ENCODE measurements at places on chromosomes 2 and 18. TPM values are rescaled to one million over a fixed set of nuclear protein-coding genes. Genes with fewer than 3 reads are reported as not detected.
A peak's percentile ranks its signal among the peaks of the same experiment; 100 is the strongest.

DNA sequence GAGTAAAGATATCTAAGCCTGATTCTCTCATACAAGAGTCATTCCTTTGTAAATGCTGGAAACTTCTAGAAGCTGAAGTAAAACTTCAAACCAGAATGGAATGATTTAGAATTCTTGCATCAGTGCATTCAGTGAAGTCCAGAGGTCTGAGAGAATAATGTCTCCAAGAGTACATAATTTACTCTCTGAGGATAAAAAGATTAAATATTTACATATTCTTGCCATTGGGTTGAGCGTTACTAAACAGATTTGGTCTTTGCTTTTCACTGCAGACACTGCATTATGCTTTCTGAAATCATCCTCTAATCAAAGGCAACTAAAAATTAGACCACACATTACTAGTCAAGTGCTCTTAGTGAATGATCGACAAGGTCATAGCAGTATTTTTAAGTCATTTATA lies 26.5 kb upstream of the KANSL1L start:
- no peak overlapping the region for H3K4me3 ChIP-seq
- no peak overlapping the region for H3K27ac ChIP-seq
- no peaks in the 10 kb centered on the region for H3K4me1 ChIP-seq
- no peaks in the 10 kb centered on the region for H3K36me3 ChIP-seq
- no peak for DNase-seq

- H3K4me1 ChIP-seq, result 0 out of 2 replicates have a peak, but pooled peaks cover 6% of the 10 kb centered on the region
- DNase-seq, result no peak
- peaks cover 45% of the 10 kb centered on the region for H3K27me3 ChIP-seq
- H3K4me3 ChIP-seq, result no peak overlapping the region
- no peaks in the 10 kb centered on the region for H3K36me3 ChIP-seq
Observed at GRCh38 chr2:136767030-136767429, 1.7 kb downstream of the THSD7B start.

GRCh38 chr18:53911200-53911599 lies 313.3 kb downstream of the MBD2 start:
- no peaks in the 10 kb centered on the region for H3K4me1 ChIP-seq
- DNase-seq, result no peak
- H3K27me3 ChIP-seq, result no peaks in the 10 kb centered on the region
- H3K4me3 ChIP-seq, result no peak overlapping the region
- H3K27ac ChIP-seq, result no peak overlapping the region

DNA sequence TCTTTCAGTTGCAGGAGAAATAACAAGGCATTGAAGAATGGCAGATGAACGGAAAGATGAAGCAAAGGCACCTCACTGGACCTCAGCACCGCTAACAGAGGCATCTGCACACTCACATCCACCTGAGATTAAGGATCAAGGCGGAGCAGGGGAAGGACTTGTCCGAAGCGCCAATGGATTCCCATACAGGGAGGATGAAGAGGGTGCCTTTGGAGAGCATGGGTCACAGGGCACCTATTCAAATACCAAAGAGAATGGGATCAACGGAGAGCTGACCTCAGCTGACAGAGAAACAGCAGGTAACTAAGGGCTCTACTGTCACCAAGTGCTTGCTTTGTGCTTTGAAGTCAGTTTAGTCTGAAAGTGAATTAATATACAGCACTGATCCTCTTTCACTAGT lies 118.5 kb upstream of the UNC80 start:
- H3K27me3 ChIP-seq, result no peaks in the 10 kb centered on the region
- no peaks in the 10 kb centered on the region for H3K4me1 ChIP-seq
- no peaks in the 10 kb centered on the region for H3K36me3 ChIP-seq
- no peak overlapping the region for H3K4me3 ChIP-seq
- DNase-seq, result no peak

DNA sequence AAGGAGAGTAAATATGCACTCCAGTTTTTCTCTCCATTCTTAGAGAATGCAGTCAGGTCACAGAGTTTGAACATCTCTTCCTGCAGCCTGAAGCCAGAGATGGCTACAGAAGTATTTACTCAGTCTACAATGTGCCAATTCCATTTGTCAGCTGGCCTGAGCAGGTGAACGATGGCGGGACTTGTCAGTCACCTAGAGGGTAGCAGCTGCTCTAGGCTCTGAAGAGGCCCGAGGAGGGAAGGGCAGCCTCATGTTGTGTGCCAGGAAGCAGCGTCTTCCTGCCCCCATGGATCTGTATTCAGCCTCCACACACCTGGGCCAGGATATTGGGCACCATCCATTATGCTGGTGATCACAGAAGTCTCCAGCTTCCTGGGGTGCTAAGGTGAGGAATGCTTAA lies 316.7 kb upstream of the CHAC2 start:
- no peaks in the 10 kb centered on the region for H3K27me3 ChIP-seq
- H3K27ac ChIP-seq, result no peak overlapping the region
- H3K4me1 ChIP-seq, result no peaks in the 10 kb centered on the region
- DNase-seq, result no peak

The APOB gene
- 0.61 TPM for total RNA-seq

- H3K36me3 ChIP-seq, result no peaks in the 10 kb centered on the region
- no peaks in the 10 kb centered on the region for H3K27me3 ChIP-seq
- H3K27ac ChIP-seq, result no peak overlapping the region
Observed at GRCh38 chr2:65622499-65622898, 190.1 kb upstream of the SPRED2 start.

DNA sequence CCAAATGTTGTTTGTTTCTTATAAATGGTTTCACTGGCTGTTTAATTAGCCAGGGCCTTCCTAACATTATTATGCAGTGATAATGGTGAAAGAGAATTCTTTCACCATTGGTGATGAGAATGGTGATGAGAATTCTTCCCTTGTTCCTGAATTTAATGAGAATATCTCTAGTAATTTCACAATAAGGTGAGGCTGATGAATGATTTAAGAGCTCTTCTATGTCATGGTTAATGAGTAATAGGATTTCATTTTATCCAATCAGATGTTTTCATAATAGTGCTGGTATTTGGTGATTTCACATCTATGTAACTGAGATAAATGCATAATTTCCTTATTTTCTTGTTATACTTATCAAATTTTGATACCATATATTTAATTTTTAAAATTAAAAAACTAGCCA lies 535.7 kb upstream of the ZEB2 start:
- H3K27me3 ChIP-seq, result no peaks in the 10 kb centered on the region
- H3K4me3 ChIP-seq, result no peak overlapping the region
- no peaks in the 10 kb centered on the region for H3K36me3 ChIP-seq

The ITGA4 gene
- 2.1 TPM for total RNA-seq

The TYMS gene
- total RNA-seq, result 85.1 TPM

- H3K27me3 ChIP-seq, result no peaks in the 10 kb centered on the region
Observed at GRCh38 chr2:10237392-10238321, 65.0 kb upstream of the HPCAL1 start.

DNA sequence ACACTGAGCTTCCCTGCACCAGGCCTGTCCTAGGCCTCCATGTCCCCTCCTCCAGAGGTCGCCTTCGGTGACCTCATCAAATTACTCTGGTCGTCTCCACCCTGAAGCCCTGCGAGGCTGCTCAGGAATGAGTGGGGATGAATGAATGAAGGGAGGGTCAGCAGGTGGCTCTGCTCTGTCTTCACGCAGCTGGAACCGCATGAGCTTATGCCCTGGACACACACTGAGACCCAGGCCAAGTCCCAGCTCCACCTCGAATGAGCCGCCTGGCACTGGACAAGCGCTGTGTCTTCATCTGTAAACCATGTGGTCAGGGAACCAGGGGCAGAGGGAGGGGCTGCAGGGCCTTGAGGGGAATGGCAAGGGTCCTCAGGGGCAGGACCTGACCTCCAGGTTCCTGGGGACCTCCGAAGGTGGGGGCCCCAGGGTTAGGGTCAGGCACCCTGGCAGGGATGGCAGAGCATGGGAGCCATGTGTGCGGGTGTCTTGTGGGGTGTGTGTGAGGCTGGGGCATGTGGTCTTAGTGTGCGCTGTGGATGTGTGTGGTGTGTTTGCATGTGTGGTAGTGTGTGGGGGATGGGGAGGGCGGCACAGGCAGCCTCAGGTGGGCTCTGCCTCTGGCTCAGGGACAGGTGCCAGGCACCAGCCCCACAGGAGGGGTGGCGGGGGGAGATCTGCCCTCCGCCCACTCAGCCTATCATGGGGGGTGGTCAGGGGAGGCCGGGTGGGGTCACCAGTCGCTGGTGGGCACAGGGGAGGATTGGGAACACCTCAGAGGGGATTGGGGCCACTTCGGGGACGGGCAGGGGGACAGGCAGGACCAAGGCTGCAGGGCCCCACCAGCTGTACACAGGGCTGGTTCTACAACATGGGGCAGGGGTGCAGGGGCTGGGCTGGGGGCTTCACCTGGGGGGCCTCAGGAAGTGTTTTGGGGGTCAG lies 13.9 kb downstream of the ODC1 start:
- peaks cover 8% of the 10 kb centered on the region for H3K27me3 ChIP-seq
- DNase-seq, result no peak
- no peak overlapping the region for H3K4me3 ChIP-seq
- peaks cover 3% of the 10 kb centered on the region for H3K4me1 ChIP-seq
- no peaks in the 10 kb centered on the region for H3K36me3 ChIP-seq

The ADCYAP1 gene
- total RNA-seq, result not detected

- H3K4me1 ChIP-seq, result no peaks in the 10 kb centered on the region
- H3K27me3 ChIP-seq, result no peaks in the 10 kb centered on the region
- peak; percentile 51 for DNase-seq
- H3K27ac ChIP-seq, result no peak overlapping the region
- H3K36me3 ChIP-seq, result no peaks in the 10 kb centered on the region
- no peak overlapping the region for H3K4me3 ChIP-seq
Observed at GRCh38 chr18:65523461-65523860, 227.4 kb upstream of the CDH7 start.

DNA sequence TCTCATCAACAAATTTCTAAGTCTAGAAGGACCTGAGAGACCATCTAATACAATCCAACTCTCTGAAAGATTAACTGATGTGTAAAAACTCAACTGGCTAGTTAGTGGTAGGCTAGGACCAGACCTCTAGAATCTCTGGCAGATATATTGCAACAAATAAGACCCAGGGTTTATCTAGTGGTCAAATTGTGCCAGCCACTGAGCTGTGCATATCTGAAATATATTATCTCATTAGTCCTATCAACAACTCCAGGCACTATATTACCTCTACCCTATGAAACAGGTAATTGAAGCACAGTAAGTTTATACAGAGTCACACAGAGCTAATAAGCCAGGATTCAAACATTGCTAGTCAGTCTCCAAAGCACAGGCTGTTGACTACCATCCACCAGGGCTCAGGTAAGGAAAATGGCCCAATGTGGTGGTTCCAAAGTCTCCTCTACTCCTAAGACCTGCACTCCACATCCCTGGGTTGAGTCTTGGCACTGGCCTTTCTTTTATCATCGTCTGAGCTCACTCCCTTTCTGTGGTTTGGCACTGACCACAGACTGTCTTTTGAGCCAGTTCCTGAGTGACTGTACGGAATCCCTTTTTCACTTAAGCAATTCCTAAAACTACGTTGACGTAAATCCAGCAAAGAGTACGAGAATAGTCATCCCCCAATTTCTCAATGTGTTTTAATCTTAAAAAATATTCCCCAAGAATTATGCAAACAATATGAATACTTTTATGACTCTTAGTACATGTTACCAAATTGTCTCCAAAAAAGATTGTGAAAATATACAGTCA lies 11.9 kb upstream of the PID1 start:
- no peaks in the 10 kb centered on the region for H3K36me3 ChIP-seq
- no peaks in the 10 kb centered on the region for H3K27me3 ChIP-seq
- H3K27ac ChIP-seq, result no peak overlapping the region
- H3K4me1 ChIP-seq, result no peaks in the 10 kb centered on the region

DNA sequence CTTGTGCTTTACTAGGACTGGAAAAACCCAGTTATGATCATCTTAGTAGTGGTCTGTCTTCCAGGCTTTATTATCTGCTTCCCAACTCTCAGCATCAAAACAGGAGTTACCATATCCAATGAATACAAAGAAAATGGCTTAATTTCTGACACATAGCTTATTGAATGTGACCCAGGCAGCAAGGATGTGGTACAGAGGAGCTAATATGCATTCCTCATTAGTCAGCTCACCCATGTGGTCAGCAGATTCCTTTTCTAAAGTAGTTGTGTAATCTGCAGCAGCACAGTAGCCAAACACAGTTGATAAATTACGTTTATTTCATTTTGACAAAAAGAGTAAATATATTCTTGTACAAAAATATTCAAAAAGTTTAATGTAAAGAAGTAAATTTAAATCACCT lies 43.6 kb downstream of the TSPYL6 start:
- no peaks in the 10 kb centered on the region for H3K4me1 ChIP-seq
- H3K27me3 ChIP-seq, result no peaks in the 10 kb centered on the region
- H3K27ac ChIP-seq, result no peak overlapping the region
- no peak for DNase-seq

DNA sequence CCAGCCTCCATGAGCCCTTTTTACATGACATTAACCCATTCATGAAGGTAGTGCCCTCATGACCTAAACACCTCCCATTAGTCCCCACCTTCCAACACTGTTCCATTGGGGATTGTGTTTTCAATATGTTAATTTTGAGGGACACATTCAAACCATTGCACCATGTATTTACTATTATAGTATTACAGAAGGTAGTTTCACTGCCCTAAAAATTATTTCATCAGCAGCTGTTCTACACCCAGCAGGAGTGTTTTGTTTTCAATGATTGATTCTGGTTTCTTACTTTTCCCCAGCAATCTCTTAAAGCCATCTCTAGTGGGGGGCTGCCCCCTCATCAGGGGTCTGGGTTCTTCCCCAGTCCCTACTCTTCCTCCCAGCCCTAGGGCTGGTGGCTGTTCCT lies 71.9 kb downstream of the CERS6 start:
- H3K27ac ChIP-seq, result no peak overlapping the region
- no peaks in the 10 kb centered on the region for H3K4me1 ChIP-seq
- no peaks in the 10 kb centered on the region for H3K27me3 ChIP-seq
- no peaks in the 10 kb centered on the region for H3K36me3 ChIP-seq
- H3K4me3 ChIP-seq, result no peak overlapping the region

The GDF7 gene
- 0.06 TPM for total RNA-seq

The MAP3K19 gene
- total RNA-seq, result not detected

The TFCP2L1 gene
- total RNA-seq, result 3.2 TPM

The NYAP2 gene
- total RNA-seq, result not detected

DNA sequence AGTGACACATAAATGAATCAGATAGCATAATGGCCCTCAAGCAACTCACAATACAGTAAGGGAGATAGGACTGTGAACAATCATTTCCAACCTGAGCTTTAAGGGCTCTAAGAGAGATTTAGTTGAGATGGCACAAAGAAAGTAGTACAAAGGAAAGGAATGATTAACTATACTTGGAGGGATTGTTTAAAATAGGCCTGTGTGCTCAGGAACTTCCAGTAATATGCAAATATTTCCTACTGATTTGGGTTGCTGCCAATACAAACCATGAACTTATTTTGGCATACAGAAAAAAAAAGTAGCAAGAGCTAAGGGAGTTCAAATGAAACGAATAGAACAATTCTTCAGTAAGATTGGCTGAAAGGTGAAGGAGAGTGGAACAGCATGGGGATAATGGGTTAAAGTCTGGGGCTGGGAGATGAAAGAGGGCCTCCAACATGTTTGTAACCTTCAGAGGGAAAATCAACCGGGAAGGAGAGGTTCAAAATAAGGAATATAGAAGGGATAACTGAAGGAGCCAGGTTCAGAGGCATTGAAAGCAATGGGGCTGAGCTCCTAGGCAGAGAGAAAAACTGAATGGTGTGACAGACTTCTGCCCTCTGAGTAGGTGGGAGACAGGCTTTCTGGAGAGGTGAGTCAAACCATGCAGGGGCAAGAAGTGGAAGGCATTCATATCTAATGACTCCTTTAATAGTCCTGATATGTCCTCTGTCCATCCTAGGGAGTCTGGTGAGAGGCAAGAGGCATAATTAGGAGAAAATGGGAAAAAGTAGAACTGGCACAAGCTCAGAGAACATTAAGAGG lies 83.5 kb downstream of the DNAH7 start:
- no peak overlapping the region for H3K4me3 ChIP-seq
- no peaks in the 10 kb centered on the region for H3K36me3 ChIP-seq
- no peak for DNase-seq
- no peaks in the 10 kb centered on the region for H3K27me3 ChIP-seq
- no peak overlapping the region for H3K27ac ChIP-seq
- no peaks in the 10 kb centered on the region for H3K4me1 ChIP-seq

All from H1 (cell line).